Activated T-helper 1 cell treated with Interleukin-2 at 50 U/mL for 16 hours (primary cell): ENCODE measurements at places on chromosomes 2 and 18.
A peak's percentile ranks its signal among the peaks of the same experiment; 100 is the strongest.

DNA sequence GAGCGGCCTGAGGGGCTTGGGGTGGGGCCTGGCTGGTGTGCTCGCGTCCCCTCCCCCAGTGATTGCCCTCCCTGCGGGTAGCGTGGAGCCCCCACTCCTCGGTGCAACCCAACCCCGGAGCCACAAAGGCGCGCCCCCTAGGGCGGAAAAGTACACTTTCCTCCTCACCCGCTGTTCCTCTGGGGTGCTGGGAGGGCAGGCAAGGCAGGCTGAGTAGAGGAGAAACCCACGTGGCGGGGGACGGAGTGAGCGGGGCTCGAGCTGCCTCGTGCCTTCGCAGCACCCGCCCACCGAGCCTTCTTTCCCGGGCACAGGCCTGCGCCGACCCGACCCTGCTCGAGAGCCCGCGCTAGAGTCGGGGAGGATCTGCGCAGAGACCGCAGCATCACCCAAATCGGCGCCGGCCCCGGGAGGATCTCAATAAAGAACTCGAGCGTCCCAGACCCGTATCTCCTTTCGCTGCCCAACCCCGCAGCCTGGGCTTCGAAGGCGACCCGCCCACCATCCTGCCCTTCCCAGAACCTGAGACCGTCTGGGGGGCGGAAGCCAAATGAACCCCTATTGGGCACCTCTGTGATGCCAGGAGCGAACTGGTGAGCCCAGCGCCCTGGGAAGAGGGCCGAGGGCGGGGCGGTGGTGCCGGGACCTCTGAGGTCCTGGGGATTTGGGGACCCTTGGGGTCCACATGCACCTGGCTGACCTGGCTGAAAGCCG, 1.5 kb downstream of the UCN start:
- DNase-seq, result no peak

DNA sequence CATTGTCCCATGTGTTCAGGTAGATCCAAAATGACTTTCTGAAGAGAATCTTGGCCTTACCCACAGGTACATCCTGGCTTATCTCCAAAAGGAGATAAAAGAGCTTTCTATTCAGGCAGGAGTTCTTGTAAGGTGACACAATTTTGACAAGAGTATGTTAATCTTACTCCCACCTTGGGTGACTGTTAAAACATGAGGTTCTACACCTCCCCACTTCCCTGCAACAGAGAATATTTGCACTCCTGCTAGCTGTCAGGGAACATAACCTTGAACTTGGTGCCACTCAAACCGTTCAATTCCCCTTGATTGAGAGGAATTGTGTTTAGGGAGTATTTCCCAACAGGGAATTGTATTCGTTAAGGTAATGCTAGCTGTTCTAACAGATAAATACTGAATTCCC, 372.5 kb upstream of the KLHL29 start:
- DNase-seq, result no peak

GRCh38 chr18:48032876-48033789, 102.7 kb upstream of the SMAD2 start:
- no peak for DNase-seq

DNA sequence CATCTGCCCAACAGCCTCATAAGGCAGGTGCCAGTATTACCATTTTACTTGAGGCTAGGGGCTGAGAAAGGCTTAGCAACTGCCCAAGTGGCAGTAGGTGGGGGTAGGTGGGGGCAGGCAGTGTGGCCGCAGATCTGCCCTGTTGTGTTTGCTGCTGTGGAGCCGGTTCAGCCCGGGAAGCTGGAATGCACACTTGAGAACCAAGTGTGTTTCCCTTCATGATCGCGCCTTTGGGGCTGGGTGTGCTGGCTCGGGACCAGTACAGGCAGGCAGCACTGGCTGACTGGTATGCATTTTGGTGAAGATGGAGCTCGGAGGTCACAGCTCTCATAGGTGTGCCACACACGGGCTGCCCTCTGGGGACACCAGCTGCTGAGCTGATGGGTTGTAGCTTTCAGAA, 85.1 kb downstream of the CABLES1 start:
- no peak for DNase-seq

GRCh38 chr18:4208366-4208765, 246.7 kb downstream of the DLGAP1 start:
- no peak for DNase-seq

DNA sequence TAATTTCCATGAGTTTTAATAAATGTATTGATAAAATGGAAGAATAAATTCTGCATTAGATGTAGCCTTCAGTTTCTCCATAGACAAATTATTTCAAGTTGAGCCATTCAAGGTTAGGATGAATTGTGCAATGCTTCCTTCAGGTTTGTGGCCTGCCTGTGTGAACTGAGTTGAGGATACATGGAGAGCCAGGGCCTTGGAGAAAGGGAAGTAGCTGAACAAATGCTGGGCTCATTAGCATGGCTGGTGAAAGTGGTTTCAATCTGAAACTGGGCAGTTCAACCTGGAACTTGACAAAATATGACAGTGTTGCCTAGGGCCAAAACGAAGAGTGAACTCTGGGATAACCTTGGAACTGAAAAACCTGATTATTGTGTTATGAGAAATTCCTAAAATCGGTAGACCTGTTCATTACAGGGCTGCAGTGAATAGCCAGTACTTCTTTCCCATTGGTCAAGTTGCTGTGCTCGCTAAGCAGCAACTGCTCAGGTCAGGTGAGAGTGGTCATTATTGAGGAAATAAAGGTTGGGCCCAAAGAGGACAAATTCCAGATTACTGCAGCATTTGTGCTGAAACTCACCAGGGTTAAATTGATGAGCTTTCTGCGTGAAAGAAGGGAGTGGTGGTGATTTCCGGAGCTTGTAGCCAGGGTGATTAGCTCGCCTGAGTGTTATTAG, 12.7 kb downstream of the INPP1 start:
- DNase-seq, result no peak

DNA sequence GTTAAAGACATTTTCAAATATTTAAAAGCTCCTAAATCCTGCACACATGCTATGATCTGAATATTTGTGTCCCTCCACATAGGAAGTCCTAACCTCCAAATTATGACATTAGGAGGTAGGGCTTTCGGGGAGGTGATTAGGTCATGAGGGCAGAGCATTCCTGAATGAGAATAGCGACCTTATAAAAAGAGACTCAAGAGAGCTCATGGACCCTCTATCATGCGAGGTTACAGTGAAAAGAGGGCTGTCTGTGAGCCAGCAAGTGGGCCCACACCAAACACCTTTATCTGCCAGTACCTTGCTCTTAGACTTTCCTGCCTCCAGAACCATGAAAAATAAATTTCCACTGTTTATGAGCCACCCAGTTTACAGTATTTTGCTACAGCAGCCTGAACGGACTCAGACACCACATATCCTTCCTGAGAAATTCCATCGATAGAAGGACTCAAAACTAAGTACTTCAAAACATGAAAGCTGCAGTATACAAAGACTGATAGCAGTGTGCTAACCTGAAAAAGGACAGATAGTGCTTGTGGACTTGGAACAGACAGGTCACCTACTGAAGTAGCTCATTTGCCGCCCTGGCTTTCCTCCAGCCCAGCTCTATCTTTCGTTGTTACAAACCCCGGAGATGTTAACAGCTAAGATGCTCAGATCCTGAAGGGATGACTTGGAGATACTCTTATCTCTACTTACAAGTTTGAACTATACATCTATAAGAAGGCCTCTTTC, 13.8 kb downstream of the FAM210A start:
- no peak for DNase-seq

DNA sequence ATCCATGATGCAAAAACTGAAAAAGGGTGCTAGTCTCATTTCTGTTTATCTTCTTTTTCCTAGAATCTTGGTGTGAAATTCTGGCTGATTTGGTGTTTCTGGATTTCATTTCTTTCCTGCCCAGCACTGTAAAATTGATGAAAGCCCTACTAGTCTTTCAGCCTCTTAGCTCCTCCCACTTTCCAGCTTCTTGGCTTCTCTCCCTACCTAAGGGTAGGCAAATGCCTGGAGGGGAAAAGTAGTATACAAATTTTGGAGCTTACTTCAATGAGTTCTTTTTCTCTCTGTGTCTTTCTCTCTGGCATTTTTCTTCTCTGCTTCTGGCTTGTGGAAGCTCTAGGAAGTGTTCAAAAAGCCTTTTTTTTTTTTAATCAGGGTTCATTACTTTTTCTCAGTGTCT, 160.5 kb downstream of the XIRP2 start:
- DNase-seq, result no peak

GRCh38 chr2:210092791-210093190, 78.4 kb downstream of the KANSL1L start:
- no peak for DNase-seq

DNA sequence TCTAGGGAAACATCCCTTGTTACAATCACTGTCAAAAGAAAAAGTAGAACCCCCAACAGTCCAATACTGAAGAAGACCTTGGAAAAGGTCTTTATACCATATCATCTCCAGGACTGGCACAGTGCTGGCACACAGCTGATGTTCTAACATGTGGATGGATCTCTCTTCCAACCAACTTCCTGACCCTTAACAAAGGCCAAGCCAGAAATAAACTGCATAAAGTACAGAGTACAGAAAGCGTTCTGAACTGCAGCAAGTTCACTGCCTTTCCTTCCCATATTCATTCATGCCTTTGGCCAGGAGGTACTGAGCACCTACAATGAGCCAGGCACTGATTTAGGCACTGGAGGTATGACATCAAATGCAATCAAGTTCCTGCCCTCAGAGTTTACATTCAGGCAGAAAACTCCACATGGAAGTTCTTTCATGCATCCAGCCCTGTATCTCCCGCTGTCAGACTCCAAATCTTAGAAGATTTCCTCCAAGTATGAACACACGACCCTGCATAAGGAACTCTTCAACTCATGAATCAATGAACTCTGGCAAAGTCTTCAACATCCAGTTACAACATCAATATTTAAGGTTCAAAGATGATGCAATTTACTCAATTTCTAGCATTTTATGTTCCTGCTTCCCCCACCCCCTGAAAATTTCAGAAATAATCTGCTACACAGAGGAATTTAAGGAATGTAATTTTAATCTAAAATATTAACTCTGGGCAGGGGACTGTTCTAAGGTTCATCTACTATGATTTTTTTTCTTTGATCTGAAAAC, 33.8 kb downstream of the ACVR1 start:
- DNase-seq, result no peak

DNA sequence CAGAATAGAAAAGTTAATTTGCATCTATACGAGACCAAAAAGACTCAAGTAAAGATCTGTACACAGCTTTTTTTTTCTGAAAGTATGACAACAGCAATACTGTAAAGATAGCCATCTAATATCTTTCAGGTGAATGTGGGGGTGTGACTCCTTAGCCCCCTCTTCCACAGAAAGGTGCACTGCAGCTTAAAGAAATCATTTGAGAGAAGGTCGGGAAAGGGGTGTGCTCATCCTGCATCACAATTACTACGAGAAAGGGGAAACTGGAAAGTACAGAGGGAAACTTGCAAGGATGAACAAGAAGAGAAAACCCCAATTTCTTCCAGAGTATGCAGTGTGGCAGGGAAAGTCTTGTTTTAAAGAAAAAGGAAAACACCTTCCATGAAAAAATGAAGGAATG, 255.6 kb downstream of the CCDC178 start:
- no peak for DNase-seq

GRCh38 chr2:131572175-131572574, 44.5 kb downstream of the CCDC74A start:
- no peak for DNase-seq

DNA sequence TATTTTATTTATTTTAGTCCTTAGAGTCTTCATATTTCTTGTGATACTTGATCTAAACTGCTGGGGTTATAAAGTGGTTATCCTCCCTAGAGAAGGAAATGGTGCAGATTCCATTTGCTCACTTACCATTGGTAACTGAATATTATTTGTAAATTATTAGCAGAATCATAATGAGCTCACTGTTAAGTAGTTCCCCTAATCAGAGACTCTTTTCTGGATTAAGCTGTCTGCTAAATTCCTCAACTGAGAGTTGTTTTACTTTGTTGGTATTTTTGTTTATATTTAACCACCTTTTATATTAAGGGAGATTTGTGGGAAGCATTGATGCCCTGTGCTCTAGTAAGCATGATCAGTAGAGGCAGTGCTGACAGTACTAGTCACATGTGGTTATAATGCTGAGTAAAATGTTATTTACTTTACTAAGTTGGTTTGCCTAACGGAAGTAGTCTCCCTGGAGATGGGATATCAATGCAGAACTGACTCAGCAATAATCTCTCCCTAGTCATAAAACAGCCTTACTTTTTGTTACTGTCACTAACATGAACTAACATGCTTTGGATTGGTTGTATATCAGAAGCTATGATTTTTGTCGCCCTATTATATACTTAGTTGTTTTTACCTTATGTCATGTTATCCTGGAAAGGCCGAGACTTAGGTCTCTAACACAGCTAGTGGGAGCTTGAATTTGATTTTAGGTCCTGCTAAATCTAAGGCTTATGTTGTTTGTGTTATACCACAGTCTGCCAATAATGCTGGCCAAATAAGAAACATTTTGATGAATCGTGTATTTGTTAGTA, 166.7 kb downstream of the MCFD2 start:
- no peak for DNase-seq

- peak; percentile 4 for DNase-seq
Observed at GRCh38 chr2:213246497-213247281, 37.6 kb upstream of the SPAG16 start.
